Stimulated activated CD4-positive, alpha-beta T cell treated with anti-CD3 and anti-CD28 coated beads, TNF-alpha, amount 100 ng/mL, for 1 hour (primary cell): ENCODE measurements at places on chromosomes 6 and 20.

DNA sequence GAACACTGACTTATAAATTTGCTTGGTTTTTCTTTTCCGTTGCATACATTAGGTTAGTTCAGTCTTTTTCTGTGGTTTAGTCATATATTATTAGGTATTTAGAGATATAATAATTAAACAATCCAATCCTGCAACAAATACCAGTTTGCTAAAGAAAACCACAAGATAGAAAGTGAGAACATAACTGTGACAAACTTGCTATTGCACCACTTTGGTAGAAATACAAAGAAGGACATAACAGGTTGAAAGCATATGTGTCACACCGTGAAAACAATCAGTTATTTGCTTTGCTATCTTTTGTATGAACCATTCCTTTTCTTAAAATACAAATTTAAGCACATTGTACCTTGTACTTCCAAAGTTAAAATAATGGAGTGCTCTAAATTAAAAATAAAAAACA is 42.0 kb upstream of the KCNQ5 start:
- DNase-seq: no peak

DNA sequence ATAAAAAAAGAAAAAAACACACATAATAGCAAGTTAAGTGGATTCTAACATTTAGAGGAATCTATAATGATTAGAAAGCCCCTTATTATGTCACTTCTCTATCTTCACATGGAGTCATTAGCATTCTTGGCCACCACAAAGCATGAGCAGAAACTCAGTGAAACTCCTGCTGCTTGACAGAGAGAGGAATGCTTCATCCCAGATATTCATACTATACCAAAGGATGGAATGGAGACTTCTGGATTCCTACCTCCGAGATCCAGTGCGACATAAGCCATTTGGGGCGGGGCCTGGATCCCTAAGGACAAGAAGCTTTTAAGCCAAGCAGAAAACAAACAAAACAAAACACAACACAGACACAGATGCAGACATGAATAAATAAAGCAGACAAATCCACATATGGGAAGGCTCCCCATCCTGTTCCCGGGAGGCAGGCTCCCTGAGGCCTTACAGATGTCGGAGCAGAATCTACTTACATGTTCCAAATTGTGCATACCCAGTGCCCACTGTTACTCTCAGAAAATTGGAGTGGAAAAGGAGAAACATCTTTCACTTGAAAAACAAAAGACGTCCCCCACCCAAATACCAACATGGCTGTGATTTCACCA is 727.3 kb downstream of the MAFB start:
- no peak for DNase-seq

- DNase-seq: no peak
Measured at GRCh38 chr20:39800111-39800510, 838.0 kb downstream of the DHX35 start.

DNA sequence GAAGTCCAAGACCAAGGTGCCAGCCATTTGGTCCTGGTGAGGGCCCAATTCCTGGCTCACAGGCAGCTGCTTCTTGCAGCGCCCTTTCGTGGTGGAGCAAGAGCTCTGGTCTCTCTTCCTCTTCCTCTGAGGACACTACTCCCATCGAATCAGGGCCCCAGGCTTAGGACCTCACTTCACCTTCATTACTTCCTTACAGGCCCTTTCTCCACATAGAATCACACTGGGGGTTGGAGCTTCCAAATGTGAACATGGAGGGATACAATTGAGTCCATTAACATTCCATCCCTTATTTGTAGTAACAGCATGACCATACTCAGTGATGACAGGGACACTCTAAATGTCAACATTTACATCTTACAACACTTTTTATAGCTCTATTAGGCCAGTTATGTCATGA is 2.3 kb downstream of the RAMACL start:
- no peak for DNase-seq

GRCh38 chr6:159961528-159961927 is 7.4 kb upstream of the IGF2R start:
- DNase-seq: no peak

DNA sequence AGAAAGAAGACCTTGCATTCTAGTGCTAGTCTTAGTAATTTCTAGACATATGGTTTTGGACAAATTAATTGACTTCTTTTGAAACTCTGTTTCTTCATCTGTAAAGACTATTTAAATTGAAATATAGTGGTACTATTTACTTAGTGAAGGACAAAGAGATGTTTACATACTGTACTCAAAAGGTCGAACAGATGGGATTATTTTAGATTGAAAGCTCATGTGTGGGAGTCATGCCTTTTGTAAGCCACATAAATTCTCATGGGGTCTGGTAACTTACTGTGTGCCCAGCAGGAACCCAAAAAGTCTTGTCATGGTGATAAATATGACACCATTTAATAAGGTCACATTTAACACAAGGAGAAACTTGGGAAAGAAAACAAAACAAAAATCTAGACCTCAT is 368.2 kb upstream of the CITED2 start:
- DNase-seq: no peak

DNA sequence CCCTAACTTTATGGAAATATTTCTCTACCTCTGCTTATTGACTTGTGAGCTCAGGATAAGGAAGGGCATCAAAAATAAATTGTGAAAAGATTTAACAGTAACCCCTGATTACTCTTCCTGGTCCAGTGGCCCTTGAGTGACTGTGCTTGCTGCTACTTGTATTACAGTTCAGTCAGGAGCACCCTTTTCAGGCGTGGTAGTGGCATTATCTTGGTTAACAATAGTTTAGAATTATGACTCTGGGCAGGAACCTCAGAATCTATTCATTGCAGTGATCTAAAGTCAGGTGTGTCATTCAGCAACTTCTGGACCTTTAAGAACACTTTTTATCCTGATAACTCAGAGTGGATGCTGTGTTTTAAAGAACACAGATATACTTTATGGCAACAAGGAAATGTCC is 43.4 kb downstream of the FAM135A start:
- DNase-seq: no peak

GRCh38 chr20:25510202-25510601 is 75.1 kb downstream of the NINL start:
- no peak for DNase-seq

DNA sequence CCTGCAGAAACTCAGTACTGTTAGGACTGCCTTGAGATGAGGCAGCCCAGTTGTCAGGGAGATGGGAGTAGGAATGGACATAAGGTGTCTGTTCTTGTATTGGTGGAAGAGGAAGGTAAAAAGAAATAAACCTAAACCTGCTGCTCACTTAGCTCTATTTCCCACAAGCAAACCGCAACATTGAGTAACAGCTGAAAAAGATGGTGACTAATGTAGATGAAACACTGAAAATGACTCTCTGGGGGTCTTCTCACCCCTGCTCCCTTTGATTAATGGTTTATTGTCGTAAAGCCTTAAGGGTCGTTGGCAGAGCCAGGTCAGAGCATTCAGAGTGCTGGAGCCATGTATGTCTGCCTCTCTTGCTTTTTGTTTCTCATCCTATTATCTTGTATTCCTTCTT is 87.5 kb downstream of the FOXO3 start:
- no peak for DNase-seq

DNA sequence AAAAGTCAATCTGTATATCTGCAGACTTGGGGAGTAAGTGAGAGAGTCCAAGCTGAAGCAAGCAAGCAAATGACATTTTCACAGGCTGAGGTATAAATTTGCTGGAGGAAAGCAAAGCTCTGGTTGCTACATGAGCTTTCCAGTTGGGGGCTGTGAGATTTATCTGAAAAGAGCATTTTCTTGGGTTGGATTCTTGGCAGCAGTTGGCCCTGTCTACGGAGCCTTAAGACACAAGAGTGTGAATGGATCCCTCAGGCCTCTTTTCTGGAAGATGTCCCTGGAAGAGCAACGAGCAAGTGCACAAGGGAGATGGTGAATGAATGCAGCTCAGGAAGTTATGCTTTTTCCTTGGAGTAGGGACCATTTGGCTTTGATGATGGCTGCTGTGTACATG is 30.8 kb downstream of the ISM1 start:
- no peak for DNase-seq

DNA sequence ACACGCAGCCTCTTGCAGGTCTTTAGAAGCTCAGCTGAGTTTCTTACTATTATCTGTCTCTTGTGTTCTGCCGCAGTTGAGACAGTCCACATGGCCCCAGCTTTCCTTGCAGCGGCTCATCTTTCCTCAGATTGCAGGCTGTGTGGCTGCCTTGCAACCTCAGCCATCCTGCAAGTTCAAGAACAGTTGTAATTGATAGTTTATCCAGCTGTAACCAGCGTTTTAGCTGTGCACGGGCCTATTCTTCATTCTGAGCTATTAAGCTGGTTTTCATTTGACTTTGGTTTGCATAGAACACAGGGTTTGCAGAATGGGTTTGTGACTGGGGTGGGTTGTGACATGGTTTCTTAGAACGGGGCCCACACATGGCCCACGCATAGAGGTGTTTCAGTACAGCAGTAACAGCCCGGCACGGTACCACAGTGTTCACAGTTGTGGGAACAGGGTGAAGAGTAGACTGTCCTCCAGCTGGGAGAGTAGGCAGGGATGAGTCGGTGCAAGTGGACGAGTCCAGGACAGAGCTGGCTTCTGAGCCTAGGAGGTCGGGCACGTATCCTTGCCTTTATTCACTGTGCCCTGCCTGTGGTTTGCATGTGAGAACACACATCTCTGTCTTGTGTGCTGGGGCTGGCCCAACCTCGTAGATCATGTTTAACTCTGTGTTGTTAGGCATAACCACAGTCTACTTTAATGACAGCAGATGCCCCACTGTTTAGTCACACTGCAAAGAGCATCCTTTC is 89.2 kb downstream of the RPP40 start:
- no peak for DNase-seq

DNA sequence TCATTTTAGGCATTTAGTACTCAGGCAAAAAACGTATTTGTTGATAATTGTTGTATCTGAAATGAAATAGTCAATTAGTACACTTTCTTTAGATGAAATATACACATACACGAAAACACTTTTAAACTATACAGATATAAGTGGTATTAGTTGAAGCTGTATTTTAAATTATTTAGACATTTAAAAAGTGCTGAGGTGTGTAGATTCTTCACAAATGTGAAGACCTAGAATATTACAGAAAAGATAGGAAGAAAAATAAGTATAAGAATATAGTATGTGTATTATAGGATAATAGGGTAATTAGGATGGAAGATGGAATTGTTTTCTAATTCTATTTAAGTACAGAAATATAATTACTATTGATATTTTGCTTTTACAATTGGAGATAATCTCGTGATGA is 4.6 kb downstream of the ZFAND3 start:
- no peak for DNase-seq
